ENCODE measurements at places on chromosomes 16 and 17.

DNA sequence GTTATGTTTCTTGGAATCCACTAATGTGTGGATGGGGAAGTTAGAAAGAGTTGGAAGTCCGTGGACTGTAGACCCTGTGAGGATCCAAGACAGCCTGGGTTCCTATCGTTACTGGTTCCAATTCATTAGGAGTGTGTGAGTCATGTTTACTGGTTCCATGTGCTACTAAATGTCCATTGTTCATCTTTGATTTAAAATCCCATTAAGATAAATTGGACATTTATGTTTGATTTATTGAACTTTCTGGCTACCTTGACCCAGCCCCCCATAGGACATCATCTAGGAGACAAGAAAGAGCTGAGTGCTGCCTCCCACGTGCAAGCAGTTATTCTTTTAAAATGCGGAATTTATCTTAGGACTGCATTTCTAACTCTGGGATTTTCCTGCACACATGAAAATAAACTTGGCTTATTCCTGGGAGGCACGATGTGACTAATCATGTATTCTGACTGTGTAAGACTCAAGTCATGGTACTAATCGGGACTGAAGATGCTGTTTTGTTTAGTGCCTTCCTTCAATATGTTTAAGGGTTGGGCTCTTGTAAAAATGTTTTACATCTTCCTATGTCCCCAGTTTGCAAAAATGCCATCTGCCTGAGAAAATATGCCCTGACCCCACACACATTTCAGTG lies 53.4 kb downstream of the RGS9 start:
- no peak for DNase-seq

DNA sequence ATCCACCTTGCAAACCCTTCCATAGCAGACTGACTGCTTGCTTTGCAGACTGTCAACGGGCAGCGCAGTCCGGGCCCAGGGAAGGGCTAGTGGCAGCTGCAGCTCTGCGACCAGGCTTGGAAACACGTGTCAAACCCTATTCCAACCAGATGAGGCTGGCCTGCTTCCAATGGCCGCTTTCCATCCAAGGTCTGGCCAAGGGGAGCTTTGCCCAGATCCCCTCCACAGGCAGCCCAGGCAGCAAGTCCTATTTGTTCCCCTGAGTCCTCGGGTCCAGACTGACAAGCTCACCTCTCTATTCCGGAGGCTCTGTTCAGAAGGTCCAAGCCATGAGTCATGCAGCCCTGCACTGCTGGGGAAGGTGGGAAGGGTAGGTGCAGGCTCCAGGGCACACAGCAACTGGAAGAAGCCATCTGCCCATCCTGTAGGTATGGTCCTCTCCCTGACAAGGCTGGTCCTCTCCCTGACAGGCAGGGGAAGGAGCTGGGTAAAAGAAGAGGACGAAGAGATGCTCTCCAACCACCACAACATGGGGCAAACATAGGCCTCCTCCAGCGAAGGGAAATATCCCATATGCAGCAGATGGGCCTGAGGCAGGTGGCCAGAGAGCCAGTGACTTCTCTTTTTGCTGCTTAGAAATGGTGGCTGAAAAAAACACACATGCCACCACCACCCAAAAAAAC lies 22.6 kb upstream of the AXIN2 start:
- no peak for DNase-seq

DNA sequence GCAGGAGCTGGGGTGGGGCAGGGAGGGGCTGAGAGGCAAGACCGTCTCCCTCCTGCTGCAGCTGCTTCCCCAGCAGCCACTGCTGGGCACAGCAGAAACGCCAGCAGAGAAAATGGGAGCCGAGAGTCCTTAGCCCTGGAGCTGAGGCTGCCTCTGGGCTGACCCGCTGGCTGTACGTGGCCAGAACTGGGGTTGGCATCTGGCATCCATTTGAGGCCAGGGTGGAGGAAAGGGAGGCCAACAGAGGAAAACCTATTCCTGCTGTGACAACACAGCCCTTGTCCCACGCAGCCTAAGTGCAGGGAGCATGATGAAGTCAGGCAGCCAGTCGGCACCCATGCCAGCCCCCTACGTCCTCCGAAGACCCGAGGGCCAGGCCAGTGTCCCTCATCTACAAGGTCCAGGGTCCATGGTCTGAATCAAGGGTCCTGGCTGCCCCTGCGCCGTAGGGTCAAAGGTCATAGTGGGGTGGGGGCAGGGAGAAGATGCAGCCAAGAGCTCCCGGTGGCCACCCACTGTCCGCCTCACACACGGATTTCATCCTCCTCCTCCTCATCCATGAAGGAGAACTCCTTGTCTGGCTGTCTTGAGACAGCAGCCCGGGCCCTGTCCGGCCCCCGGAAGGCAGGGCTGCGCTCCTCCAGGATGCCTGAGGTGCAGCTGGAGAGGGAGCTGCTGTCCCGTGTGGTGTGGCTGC lies 23.4 kb upstream of the CPSF4L start:
- no peak for DNase-seq

DNA sequence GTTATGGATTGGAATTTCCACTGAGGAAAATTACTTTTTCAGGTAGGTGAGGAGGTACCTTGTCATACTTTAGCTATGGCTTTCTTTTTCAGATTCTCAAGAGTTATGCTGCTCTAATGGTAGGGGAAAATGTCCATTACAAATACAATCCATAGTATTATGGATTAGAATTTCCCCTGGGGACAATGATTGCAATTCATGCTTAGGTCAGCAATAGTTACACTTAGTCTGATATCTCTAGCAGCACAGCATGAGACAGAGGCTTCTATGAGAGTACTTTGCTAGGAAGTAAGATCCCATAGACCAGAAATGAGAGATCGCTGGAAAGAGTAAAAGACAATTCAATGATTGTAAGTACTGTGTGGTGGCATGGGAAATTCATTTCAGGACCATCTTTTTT lies 949.5 kb upstream of the CDH8 start:
- no peak for DNase-seq

DNA sequence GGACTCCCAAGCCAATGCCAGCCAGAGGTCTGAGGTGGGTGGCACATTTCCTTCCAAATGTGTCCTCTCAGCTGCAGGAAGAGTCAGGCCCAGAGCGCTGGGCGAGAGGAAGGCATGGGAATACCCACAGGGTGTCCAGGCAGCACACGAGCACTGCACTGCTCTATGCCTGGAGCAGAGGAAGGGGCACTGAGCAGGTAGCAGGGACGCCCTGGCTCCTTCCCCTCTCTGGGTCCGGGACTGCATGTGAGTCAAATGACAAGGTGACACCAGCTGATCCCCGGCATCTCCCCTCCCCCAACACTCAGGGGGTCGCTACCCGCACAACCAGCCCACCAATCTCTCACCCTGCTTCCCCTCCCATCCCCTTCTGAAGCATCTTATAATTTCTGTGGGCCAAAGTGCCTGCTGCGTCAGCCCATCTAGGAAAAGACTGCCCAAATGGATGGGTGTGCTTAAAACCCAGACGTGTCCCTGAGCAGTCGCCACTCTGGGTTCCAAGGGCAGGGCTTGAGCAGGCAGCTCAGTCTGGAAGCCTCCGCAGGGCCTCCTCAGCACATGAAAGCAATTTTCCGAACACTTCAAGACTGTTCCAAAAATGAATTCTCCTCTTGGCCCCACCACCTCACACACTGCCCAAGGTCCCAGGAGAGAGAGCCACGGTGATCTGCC lies 12.0 kb upstream of the BCAR1 start:
- no peak for DNase-seq
